Naive thymus-derived CD8-positive, alpha-beta T cell (primary cell): ENCODE measurements at places on chromosomes 3 and 15.

DNA sequence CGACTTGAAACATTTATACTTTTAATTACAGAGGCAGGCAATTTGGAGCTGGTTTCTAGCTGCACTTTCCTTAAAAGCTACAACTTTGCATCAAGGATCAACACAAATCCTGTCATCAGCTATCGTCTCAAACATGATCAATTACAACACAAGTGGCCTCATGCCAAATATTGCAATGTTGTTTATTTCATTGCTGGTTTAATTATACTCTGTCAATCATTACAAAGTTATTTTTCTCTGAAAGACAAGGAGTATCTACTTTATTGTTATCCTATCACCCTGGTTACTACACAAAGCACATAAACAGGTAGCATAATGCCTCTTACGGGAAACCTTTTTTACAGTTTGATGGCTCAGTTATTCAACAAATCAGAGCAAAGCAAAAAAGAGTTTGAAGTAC is 58.0 kb upstream of the FOXB1 start:
- H3K27me3 ChIP-seq = peaks cover 7% of the 10 kb centered on the region
- no peak overlapping the region for H3K27ac ChIP-seq
- DNase-seq = no peak
- H3K4me1 ChIP-seq = no peaks in the 10 kb centered on the region
- no peaks in the 10 kb centered on the region for H3K36me3 ChIP-seq

GRCh38 chr3:101729586-101729985 is 5.2 kb downstream of the CEP97 start:
- peaks cover 63% of the 10 kb centered on the region for H3K36me3 ChIP-seq
- no peak overlapping the region for H3K27ac ChIP-seq
- H3K4me1 ChIP-seq = peaks cover 14% of the 10 kb centered on the region
- DNase-seq = no peak

GRCh38 chr3:193688834-193689714 is 96.1 kb downstream of the OPA1 start:
- no peak overlapping the region for H3K27ac ChIP-seq
- H3K4me3 ChIP-seq = no peak overlapping the region
- no peaks in the 10 kb centered on the region for H3K36me3 ChIP-seq
- H3K27me3 ChIP-seq = no peaks in the 10 kb centered on the region

DNA sequence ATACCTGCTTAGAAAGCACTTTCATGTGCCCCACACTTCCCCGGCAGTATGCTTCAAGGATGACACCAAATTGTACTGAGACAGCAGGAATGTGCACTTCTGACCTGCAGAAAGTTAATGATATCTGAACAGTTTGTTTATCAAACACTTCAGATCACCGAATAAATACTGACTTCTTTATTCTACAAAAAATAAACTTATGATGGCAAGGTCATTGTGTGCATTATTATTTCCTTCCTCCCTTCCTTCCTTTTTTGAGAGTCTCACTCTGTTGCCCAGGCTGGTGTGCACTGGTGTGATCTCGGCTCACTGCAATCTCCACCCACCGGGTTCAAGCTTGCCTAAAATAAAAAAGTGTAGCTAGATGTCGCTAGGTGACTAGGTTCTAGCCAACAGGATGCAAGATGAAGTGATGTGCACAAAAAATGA is 80.3 kb downstream of the FAIM start:
- no peaks in the 10 kb centered on the region for H3K27me3 ChIP-seq
- no peak for DNase-seq
- no peak overlapping the region for H3K27ac ChIP-seq
- no peaks in the 10 kb centered on the region for H3K4me1 ChIP-seq
- no peaks in the 10 kb centered on the region for H3K36me3 ChIP-seq
